ENCODE measurements at places on chromosomes 3 and 15.

DNA sequence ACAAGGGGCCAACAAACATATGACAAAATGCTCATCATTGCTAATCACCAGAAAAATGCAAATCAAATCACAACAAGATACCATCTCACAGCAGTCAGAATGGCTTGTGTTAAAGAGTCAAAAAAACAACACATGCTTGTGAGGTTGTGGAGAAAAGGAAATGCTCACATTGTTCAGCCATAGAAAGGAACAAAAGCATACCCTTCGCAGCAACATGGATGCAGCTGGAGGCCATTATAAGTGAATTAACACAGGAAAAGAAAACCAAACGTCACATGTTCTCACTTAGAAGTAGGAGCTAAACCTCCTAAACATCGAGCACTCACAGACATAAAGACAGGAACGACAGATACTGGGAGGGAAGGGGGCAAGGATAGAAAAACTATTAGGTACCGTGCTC is 678.4 kb upstream of the GRM7 start:
- DNase-seq = no peak

GRCh38 chr3:179100652-179101051 is 29.0 kb upstream of the ZMAT3 start:
- no peak for DNase-seq

- no peak for DNase-seq
Observed at GRCh38 chr3:55827786-55828185, 340.7 kb upstream of the WNT5A start.

DNA sequence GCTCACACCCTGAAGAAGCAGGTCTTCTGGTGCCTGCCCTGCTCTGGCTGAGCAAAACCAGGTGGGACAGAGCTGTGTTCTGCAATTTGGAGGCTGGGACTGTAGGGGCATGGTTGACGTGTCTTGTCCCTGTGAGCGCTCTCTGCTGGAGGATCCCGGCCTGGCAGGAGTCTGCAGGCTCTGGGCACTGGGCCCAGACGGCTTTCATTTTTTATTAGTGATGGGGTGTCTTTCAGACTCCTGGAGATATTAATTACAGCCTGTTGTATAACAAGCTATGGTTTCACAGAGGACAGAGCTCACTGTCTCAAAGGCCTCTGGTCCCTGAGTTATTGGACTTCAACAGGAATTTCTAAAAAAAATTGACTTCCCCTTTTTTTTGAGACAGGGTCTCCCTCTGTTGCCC is 29.5 kb upstream of the ZNF710 start:
- peak; percentile 85 for DNase-seq

GRCh38 chr15:29113336-29114220 is 156.0 kb downstream of the NSMCE3 start:
- no peak for DNase-seq

- DNase-seq = no peak
Observed at GRCh38 chr15:59642351-59642750, 15.0 kb downstream of the GTF2A2 start.
